NCI-H1105 (cell line): ENCODE measurements at places on chromosomes 16 and 17.

GRCh38 chr16:24890746-24891145 lies 45.0 kb downstream of the SLC5A11 start:
- DNase-seq: no peak

- DNase-seq: no peak
These were observed 58.0 kb downstream of the ASIC2 start for GRCh38 chr17:33234930-33235685.

- DNase-seq: no peak
These were observed 82.5 kb upstream of the TNRC6C start for GRCh38 chr17:77875881-77876509.

DNA sequence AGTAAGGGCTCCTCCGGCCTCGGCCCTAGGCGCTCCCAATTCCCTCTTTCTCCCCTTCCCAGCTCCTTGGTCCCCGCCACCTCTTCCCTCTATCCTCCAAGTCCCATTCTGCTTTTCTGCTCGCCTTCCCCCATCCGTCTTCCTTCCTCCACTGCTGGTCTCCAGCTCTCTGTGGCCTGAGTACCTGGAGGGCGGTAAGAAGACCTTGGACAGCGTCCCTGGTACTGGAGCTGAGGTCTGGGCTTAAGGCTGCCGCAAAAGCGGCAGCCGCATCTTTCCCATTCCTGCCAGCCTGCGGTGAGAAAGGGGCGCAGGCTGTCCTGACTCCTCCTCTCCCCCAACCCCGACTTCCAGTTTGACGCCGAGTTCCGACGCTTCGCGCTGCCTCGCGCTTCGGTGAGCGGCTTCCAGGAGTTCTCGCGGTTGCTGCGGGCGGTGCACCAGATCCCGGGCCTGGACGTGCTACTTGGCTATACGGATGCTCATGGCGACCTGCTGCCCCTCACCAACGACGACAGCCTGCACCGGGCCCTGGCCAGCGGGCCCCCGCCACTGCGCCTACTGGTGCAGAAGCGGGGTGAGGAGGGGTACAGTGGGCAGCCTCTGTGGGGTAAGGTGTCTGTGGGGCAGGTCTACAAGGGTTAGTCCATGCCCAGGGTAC lies 471 bp downstream of the PARD6A start:
- DNase-seq: no peak

DNA sequence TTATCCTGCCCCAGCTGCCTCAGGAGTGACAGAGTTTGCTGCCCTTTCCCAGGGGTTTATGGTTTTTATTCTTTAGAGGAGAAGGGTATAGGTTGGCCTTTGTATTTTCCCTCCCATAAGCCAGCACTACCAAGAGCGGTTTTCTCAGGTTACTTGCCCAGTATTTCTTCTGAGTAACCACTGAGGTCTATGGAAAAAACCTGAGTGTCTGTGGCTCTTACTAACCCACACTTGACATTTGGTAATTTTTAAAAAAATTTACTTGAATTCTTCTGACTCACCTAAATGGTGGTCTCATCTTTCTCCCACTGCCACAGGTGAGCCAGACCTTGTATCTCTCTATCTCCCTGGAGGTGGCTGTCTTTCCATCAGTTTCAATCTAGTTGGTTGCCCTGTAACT lies 6.0 kb downstream of the SLC7A6 start:
- no peak for DNase-seq

- no peak for DNase-seq
These were observed 130.1 kb upstream of the ADAMTS18 start for GRCh38 chr16:77564791-77565390.

GRCh38 chr17:47120521-47121095 lies 68.5 kb downstream of the CDC27 start:
- no peak for DNase-seq

DNA sequence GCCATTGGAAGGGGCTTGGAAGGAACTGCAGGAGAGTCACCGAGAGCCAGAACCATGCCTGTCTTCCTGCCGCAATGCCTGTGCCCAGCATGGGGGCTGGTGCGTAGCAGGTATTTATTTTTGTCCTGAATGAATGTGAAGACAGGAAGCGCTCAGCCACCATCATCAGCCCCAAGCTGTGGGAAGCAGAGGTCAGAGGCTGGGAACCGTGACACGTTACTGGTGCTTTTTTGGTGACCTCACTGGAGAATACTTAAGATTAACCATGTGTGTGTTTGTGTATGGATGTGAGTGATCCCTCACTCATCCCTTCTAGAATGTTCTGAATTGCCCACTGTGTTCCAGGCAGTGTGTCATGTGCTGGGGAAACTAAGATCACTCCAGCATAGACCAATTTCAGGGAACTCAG lies 343.8 kb downstream of the SNX29 start:
- no peak for DNase-seq

- peak; percentile 14 for DNase-seq
These were observed 1425.1 kb upstream of the CDH8 start for GRCh38 chr16:63461248-63461841.

GRCh38 chr17:11948789-11949188 lies 48.5 kb downstream of the ZNF18 start:
- no peak for DNase-seq

DNA sequence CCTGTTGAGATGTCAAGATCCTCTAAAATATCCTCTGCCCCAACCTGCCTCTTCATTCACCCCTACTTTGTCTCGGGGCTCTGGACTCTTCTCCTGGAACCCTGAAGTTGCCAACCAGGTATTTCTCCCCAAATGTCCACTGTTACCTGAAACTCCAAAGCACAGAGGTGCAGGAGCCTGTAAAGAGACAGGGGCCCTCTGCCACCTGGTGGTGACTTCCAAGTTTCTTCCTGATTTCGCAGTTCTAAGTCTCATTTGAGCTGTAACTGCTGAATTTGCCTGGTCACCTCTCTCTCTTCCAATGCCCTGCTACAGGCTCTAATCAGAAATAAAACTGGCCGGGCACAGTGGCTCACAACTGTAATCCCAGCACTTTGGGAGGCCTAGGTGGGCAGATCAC lies 77.1 kb upstream of the RCVRN start:
- no peak for DNase-seq

DNA sequence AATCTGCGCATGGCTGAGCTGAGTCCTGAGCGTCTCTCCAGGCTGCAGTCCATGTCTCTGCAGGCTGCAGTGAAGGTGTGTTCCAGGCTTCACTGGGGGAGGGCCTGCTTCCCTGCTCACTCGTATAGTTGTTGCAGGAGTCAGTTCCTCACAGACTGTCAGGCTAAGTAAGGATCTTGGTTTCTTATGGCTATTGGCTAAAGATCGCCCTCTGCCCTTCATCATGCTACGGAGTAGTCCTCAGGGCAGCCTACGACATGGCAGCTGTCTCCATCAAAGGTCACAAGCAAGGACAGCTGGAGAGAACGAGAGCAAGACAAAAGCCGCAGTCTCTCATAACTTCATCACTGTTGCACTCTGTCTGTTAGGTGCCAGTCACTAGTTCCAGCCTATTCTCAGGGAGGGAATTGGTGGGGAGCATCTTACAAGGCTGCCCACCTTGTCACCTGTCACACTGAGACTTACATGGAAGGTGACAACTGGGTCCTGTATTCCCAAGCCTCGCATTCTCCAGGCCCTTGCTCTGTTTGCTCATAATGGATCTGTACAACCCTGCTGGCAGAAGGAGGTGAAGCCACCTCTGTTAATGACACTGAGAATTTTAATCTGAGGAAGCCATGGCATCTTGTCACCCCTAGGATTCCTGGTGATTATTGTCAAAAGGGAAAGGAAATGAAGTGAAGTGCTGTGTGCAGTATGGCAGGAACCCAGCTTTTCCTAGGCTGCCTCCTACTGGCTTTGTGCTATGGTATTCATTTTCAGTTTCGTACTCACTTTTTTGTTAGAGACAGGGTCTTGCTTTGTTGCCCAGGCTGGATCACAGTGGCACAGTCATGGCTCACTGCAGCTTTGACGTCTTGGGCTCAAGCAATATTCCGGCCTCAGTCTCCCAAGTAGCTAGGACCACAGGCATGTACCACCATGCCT lies 43.4 kb downstream of the MFSD11 start:
- DNase-seq: no peak

DNA sequence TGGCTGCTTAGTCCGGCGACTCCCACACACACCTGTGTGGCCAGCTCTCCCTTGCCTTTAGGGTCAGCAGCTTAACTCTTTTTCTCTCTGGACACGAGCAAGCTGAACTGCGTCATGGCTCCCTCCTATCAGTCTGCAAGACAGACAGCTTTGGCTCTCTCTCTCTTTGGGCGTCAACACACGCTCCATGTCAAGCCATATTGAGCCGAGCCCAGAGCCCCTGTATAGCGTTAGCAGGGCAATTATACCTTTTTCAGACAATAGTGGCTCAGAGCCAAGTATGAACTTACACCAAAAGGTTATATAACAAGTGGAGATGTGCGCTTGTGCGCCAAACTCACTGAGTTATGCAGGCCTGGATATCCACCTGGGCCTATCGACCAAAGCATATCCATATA lies 34.8 kb upstream of the APPBP2 start:
- no peak for DNase-seq

DNA sequence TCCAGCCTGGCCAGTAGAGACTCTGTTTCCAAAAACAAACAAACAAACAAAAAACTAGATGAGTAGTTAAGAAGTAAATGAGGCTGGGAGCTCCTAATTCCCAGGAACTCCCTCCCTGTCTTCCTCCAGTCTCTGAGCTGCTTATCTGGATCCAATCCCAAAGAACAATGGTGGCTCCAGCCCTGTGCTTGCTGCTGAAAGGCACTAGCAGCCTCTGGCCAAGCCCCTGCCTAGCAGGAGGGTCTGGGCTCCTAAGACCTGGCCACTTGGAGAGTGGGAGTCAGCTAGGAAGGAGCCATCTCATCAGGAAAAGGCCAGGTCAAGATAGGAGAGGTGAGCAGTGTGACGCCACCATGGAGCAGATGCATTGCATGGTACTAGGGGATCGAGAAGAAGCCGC lies 14.3 kb upstream of the SLC35B1 start:
- DNase-seq: no peak

DNA sequence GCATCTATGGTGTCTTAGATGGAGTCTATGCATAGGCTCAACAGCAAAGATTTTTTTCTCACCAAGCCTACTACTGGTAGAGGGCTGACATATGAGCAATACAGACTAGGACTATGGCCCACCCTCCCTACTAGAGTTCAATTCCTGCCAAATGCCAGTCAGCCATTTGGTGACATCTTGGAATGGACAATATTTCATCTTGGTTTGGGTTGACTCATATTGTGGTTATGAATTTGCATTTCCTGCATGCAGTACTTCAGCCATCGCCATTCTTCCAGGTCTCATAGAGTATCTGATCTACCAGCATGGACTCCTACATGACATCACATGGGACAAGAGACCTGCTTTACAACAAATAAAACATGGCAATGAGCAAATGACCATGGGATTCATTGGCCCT lies 778.1 kb upstream of the SOX9 start:
- DNase-seq: no peak

DNA sequence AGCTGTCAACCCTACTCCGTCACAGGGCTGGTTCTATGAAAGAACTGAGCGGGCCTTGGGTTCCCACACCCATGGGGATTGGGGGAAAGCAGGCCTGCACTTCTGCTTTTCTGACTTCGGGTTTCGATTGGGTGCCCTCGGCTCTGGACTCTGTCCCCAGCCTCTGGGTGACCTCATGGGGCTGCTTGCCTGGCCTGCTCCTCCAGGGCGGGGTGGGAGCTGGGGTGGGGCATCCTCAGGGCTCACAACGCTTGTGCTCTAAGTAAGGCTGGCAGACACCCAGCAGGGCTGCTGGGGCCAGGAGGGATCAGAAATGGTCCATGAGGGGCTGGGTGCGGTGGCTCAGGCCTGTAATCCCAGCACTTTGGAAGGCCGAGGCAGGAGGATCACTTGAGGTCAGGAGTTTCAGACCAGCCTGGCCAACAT lies 19.2 kb downstream of the ARHGAP27 start:
- no peak for DNase-seq

DNA sequence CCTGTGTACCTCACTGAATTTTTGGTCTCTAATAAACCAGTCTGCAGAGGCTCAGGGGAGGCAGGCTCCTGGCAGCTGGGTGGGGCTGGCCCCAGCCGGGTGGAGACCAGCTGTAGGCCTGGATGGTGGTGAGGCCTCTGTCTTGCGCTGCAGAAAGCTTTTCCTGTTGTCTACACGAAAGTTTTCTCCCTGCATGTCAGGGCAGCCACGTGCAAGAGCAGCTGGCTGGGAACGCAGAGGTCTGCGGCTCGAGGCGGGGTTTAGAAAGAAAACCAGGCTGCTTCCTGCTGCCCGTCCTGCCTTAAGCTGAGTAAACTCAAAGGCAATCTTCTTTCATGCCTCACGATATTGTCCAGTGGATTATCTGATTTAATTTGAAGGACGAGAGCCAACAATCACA lies 2.4 kb downstream of the SERPINF1 start:
- DNase-seq: no peak

- no peak for DNase-seq
These were observed 3.5 kb upstream of the RRAD start for GRCh38 chr16:66928702-66929388.

- no peak for DNase-seq
These were observed 21.6 kb downstream of the POLR3E start for GRCh38 chr16:22318690-22319358.

DNA sequence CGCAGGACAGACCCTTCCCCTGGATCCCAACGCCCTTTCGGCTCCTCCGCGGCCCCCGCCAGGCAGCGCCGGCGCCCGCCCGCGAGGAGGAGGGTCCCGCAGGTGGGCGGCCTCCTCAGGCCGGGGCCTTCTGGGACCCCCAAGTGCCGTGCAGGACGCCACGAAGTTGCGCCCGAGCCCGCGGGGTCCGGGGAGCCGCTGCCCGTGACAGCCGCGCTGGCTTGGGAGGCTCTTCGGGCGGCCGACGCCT lies 504 bp downstream of the ERN1 start:
- no peak for DNase-seq

DNA sequence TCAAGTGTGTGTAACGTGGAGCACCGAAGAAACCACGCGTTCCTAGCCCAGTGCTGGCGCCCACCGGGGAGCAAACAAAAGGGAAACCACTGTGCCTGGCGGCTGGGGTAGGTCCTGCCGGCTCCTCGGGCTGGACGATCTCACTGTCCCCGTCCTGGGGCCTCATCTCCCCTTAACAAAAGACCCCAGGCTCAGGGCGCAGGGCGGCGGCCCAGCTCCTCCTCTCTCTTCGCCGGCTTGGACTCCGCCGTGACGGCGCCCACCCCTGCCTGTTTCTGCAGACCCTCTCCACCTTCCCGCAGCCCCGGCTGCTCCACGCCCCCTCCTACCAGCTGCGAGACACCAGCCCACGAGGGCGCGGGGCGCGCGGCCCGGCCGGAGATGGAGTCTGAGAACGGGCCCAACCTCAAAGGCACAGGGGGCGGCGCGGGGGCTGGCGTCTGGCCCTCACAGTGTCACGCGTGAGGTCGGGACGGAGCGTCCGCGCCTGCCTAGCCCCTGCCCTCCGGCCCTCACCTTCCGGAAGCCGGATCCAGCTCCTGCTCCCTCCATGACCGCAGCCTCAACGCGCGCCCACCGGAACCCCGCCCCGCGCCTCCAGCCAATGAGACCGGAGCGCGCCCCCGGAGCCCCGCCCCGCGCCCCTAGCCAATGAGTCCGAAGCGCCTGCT lies at the start of gene CENPX:
Gene CENPX (minus strand): TSS at position 569 of the 671 bp plus-strand sequence. CDS start 17 bp downstream, at position 552.
- no peak for DNase-seq

GRCh38 chr17:29686993-29687590 lies 64.4 kb upstream of the CORO6 start:
- DNase-seq: no peak

GRCh38 chr16:21327046-21327445 lies 49.0 kb upstream of the CRYM start:
- DNase-seq: no peak

- no peak for DNase-seq
These were observed 44.1 kb upstream of the CACNG4 start for GRCh38 chr17:66920435-66920834.
